ENCODE measurements at places on chromosomes 3 and 15. TPM values are rescaled to one million over a fixed set of nuclear protein-coding genes. Genes with fewer than 3 reads are reported as not detected.

DNA sequence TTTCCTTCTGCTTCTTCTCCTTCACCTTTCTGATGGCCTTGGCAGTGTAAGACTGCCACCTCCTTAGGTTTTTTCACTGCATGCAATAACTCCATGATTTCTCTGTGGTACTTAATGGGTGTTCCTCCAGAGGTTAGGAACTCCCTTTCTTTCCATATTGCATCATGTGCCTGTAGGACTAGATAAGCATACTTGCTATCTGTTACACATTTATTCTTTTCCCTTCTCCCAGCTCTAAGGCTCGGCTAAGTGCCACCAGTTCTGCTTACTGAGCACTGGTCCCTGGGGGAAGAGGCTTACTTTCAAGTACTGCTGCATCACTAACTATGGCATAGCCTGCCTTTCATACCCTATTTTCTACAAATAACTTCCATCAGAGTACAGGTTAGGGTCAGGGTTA is 351.8 kb downstream of the OTOL1 start:
- no peak for DNase-seq

- DNase-seq: no peak
Measured at GRCh38 chr15:33912326-33912725, 56.0 kb upstream of the CHRM5 start.

DNA sequence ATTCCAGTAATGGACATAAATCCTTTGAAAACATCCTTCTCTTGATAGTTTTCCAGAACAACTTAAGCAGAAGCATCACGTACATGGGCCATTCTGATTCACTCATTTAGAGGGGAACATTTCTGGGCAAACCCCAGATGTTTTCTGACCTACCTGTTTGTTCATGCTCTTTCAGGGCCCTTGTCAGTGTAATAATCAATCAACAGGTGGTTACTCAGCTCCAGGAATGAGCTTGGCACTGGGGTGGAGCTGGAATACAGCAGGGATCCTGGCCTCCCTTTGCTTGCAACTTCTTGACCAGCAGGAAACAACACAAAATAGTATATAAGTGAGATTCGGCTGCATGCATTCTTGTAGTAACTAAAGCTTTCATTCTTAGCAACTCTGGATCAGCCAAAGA is 9.2 kb upstream of the UBE2E1 start:
- peak; percentile 17 for DNase-seq

DNA sequence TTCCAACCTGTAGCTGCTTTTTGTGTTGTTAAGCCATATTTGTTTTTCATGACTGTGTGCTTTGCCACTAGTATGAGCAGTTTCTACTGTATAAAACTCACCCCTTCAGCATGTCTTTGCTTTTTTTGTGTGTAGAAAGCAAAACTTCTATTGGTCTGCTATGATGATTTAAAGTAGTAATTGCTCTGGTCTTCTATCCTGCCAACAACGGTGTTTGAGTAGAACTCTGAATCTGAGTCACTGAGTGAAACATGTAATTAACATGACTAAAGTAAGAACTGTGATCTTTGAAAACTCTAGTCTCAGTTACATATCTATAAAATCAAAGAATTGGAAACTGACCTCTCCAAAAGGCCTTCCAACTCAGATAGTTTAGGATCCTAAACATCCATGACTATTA is 133.6 kb downstream of the TPRG1 start:
- DNase-seq: no peak

DNA sequence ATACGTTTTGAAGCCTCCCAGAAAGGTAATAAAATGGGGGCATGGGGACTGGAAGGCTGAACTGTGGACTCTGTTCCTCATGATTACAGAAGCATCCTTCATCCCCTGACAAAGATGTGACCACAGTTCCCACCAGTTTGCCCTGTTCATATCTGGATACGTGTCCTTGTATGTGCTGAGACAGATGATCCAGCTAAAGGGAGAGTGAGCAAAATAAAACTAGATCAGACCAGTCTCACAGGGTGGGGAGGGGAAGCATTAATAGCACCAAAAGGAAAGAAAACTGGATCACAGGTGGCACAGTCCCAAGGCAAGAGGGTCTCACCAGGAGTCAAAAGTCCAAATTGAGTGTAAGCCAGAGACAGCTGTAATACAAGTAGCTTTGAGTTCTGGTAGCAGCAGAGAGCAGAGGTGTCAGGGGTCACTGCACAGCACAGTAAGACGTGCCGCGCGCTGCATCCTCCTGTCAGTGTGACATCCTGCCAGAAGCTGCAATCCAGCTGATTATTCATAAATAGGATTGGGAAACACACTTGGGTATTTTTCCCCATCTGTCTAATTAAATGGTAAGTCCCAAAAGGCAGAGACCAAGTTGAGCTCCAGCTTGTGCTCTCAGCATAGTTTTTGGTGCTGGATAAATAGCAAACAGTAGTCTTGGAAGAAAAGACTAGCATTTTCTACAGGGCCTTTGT is 560.0 kb upstream of the CFAP20DC start:
- no peak for DNase-seq

DNA sequence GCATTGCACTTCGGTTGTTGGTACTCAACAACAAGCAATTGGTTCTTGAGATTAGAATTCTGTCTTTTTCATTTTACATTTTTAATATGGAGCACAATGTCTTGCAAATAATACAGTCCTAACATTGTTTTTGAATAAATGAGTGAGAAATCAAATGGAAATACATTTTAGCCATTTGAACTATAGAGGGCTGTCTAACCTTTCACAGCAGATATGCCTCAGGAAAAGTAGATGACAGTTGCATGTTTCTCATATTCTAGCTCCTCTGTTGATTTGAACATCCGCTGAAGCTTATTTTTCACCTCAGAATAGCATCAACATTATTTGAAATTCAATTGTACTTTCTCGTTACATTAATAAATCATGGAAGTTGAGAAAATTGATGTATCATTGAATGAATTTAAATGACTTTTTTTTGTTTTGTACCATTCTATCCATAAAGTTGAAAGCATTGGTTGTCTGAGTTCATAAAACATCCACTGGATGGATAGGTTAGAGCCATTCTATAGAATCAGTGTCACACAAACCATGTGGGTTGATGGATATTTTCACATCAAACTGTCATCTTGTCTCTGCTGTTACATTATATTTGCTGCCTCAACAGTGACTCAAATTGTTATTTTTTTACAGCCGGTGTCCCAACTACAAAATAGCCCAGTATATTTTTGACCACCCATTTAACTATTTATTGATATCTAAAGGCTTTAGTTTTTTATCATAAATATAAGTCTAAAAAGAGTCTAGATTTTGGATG is 928.3 kb downstream of the NSUN3 start:
- DNase-seq: no peak

DNA sequence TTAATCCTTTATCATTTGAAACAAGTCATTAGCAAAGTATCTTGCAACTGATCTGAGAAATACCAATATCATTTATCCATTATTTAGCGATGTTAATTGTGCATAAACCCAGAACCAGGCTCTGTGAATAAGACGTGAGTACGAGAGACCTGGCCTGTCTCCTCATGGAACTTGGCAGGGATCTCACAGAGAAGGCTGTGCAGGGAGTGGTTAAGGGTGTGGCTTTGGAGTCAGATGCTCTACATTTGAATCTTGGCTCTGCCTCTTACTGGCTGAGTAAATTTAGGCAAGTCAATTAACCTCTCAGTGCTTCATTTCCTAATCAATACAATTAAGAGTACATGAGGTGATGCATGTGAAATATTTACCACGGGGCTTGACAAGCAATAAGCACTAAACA is 39.9 kb upstream of the TBL1XR1 start:
- DNase-seq: no peak

DNA sequence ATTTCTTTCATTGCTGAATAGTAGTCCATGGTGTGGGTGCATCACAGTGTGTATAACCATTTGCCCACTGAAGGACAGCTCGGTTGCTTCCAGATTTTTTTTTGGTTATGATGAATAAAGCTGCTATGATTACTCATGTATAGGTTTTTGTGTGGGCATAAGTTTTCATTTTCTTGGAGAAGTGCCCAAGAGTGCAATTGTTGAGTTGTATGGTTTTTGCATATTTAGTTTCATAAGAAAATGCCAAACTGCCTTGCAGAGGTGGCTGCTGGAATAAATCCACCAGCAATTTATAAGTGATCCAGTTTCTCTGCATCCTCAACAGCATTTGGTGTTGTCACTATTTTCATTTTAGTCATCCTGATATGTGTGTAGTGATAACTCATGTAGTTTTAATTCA is 8.4 kb upstream of the SPESP1 start:
- DNase-seq: no peak

DNA sequence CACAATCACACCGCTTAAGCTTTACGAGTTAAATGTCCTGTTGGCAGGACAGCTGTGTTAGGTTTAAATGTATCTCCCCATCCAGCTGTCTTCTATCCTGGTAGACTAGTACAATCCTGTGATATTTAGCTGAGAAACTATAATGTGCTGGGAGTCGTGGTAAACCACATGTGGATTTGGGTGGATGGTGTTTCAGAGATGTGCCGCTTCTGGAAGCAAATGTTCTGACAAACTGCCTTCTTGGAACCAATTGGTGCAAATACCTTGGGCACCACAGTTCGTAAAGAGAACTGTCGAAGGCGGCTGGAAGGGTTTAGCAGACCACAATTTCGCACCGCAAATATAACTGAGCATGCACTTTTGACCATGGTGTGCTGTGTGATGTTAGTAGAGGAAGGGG is 15.0 kb downstream of the SCG5 start:
- no peak for DNase-seq

- peak; percentile 47 for DNase-seq
Measured at GRCh38 chr15:90231028-90232017, 2.4 kb downstream of the CIB1 start.

GRCh38 chr15:80989081-80989517 is 520 bp downstream of the MESD start:
- DNase-seq: no peak

- DNase-seq: no peak
Measured at GRCh38 chr15:69723404-69724096, 270.9 kb downstream of the RPLP1 start.

GRCh38 chr15:39444735-39445470 is 136.0 kb upstream of the THBS1 start:
- no peak for DNase-seq

DNA sequence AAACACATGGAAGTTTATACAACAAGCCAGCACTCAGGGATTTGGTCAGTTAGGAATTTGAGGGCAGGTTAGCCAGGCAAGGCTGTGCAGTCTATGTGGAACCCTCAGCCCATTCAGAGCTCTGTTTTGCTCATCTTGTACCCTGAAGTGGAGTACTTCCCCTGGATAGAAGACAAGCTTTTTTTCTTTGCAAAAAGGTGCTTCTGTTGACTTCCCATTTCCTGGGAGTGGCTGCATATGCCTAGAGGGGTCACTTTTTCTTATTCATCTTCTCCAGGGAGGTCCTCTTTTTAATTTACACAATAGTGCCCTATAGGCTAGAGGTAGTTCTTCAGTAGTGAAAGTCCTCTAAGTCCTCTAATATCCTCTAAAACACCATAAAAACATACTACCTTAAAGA is 225.0 kb upstream of the P2RY1 start:
- no peak for DNase-seq

GRCh38 chr3:125102470-125102869 is 46.7 kb upstream of the HEG1 start:
- DNase-seq: no peak

DNA sequence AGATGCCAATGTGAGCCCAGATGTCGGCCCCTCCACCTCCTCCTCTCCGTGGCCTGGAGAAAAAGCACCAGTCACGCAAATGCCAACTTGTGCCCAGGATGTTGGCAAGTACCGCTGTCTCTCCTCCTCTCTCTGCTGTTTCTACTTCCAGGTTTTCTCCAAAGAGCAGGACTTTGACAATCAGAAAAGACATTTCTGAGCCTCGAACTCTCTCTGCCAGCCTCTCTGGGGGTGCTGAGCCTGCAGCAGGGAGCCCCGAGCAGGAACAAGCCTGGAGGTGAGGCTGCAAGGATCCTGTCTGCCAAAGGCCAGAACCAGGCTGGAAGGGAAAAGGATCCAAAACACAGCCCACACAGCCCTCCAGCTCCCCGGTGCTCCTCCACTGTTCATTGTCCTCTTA is 89.7 kb downstream of the SEC22A start:
- no peak for DNase-seq

DNA sequence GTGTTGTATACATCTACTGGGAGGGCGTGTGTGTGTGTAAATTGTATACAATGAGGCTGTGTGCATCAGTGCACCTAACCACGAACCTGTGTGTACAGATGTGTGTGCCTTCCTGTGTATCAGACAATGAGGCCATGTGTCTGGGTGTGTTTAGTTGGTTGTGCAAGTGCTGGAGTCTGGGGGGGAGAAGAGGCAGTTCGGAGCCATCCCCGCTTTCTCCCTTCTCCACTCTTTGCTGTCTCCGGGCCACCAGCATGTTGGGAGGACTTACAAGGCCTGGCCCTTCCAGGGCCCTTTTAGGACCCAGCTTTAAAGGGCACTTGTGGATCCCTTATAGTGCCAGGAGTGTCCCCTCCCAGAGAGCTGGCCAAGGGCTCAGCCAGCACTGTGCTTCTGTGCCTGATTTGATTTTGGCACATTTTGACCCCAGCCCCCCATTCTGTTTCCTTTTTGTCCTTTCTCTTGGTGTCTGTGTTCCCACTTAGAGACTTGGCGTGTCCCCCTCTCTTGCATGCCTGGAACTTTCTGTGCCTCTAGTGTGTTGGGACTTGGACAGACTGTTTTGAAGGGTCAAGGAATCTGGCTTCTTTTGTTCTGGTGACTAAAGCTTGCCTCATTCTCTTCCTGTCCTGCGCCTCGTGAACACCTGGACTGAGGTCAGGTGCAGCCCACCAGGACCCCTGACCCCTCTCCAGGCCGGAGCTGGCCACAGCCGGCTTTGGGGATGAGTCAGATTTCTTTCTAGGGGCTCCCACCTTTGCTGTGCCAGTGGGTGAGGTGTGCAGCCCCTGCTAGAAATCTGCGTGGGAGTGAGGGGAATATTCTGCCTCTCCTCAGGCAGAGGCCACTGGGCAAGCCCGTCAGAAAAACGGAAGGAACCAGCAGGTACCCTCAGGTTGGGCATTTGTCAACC is 1.5 kb downstream of the CTDSPL start:
- DNase-seq: no peak

- no peak for DNase-seq
Measured at GRCh38 chr3:25564075-25564474, 100.6 kb downstream of the TOP2B start.

MRAS gene
- 31.7 TPM for total RNA-seq

CLPX gene
- 47.2 TPM for total RNA-seq

LIPH gene
- 34.0 TPM for total RNA-seq

CD80 gene
- 0.46 TPM for total RNA-seq

NEK10 gene
- total RNA-seq: 6.2 TPM
